Body of pancreas (tissue), 4 donors: ENCODE measurements at places on chromosomes 6 and 20.

- DNase-seq = no peak
These were observed 84.1 kb downstream of the PRDM1 start for GRCh38 chr6:106170030-106170791.

- DNase-seq = no peak
These were observed 44.0 kb downstream of the SMPDL3A start for GRCh38 chr6:122833021-122833491.

DNA sequence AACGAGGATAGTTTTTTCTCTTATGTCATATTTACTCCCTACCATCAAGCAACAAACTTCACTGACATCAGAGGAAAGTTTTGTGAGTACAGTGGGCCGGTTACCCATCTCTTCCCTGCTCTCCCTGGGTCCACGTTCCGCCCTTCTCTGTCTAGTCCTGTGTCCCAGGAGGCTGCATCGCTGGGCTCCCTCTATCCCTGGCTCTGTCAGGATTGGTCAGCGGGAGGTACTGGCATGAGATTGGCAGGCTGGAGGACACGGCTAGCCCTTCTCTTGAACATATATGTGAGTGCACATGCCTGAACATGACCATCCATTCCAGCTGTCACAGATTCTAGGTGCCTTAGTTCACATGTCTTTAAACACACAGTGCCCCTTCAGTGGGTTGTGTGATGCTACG lies 30.3 kb upstream of the TMEM181 start:
- no peak for DNase-seq

DNA sequence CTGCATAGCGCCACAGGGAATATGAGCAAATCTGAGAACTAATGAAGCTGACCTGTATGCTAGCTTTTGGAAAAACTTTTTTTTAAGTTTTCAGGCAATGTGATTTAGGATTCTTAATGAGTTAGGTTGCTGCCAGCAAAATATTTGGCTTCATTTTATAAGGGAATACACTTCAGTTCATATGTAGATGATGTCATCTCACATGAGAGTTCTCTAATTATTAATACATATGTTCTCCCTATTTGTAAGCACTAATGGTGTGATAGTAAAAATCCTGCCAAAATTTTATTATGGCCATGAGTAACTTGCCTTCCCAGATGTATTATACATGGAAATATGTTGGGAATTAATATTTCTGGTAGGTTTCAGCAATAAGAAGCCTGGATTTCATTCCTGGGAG lies 573.8 kb downstream of the EPM2A start:
- no peak for DNase-seq

DNA sequence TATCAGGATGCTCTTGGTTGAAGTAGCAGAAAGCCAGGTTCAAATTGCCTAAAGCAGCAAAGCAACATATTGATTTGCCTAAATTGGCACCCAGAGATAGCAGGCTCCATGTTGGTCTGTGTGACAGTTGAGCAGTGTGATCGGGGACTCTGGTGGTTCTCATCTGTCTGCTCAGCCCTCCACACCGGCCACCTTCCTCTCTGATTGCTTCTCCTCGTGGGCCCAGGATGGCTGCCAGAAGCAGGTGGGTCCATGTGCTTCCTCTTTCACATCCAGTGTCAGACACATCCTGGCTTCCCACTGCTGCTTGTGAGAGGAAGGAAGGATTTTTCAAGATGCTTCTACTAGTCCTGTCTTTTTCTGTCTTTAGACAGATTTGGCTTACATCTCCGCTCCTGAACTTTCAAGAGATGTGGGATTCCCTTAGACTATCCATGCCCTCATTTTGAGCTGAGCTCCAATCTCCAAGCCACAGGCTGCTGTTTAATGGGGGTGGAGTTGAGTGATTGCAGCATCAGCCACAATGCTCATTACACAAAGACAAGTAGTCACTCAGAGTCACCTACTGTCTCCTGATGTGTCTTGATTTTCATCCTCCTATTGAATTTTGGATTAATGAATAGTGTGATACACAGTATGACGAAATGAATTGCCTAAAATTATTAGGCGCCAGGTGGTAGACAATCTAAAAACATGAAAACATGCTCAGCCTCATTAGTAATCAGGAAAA lies 122.2 kb downstream of the ZDHHC14 start:
- DNase-seq = no peak

GRCh38 chr6:142367501-142368018 lies 65.8 kb downstream of the ADGRG6 start:
- no peak for DNase-seq

- no peak for DNase-seq
These were observed 12.3 kb upstream of the ASF1A start for GRCh38 chr6:118881440-118882313.

DNA sequence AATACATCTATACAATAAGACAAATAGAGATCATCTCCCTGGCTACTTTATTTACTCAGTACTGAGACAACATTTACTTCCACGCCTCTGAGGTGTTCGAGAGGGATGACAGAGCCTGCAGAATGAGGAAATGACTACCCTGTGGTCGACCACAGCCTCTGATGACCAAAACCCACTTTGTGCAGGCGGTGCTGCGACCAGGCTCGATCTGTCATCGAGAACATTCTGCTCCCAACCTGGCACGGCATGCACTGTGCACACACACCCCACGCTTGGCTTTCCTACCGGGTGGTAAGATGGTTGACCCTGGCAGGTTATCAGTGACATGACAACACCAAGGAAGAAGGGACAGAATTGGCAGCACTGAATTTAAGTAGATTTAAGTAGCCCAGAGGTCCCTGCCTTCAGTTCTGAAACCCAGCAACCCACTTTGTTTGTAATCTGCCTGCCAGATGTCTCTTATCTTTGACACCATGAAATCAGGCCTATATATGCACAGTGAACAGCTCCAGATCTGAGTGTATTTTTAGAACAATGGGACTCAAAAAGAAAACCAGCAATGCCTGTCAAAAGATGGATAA lies 42.6 kb downstream of the TTI1 start:
- DNase-seq = peak; percentile 36

DNA sequence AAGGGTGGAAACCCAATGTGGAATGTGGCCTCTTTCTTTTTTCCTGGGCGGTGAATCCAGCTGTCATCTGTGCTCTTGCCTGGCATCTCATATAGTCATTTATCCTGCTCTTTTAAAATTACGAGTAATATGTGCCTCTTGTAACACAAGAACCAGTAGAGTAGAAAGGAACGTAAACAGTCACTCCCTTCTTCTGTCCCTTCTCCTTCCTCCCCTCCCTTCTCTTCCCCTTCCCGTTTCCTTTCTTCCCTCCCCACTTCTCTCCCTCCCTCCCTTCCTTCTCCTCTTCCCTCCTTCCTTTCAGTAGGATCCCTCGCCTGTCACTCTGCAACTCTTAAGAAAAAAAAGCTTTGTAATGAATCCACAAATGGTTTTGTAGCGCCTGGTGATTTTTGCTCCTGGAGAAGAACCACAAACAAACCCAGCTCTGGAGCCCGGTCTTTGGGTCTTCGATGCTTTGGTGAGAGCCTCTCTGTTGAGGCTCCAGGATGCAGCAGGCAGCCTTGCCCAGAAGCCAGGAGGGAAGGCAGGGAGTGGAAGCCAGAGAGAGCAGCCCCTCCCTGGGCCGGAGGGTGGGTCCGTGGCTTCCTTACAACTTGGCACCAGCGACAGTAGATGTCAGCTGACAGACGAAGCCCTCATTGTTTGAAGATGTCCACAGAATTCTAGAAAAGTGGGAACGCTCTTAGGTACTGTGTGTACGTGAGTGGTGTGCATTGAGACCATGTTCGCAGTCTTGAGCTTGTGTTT lies 15.0 kb downstream of the DUSP22 start:
- no peak for DNase-seq

- peak; percentile 81 for DNase-seq
These were observed 258.7 kb downstream of the LRFN2 start for GRCh38 chr6:40328386-40328985.

GRCh38 chr6:4164456-4164855 lies 29.1 kb upstream of the ECI2 start:
- DNase-seq = no peak
